ENCODE measurements at places on chromosomes 12 and 14.

DNA sequence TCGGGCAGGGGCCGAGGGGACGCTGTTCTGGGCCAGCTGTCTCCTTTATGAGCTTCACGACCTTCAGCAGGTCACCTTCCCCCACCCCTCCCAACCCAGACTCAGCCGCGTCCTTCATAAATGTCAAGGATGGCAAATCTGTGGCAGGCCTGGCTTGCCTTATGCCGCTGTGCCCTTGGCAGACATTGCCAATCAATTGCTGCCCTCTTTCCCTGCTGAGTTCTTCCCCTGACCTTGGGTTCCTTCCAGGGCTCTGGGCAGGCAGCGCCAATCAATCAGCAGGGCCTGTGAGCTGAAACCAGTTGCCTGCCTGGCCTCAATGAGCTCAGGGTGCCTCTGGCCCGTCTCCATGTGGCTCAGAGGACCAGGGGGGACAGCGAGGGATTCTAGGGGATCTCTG lies 7.7 kb downstream of the FAM222A start:
- DNase-seq = no peak

DNA sequence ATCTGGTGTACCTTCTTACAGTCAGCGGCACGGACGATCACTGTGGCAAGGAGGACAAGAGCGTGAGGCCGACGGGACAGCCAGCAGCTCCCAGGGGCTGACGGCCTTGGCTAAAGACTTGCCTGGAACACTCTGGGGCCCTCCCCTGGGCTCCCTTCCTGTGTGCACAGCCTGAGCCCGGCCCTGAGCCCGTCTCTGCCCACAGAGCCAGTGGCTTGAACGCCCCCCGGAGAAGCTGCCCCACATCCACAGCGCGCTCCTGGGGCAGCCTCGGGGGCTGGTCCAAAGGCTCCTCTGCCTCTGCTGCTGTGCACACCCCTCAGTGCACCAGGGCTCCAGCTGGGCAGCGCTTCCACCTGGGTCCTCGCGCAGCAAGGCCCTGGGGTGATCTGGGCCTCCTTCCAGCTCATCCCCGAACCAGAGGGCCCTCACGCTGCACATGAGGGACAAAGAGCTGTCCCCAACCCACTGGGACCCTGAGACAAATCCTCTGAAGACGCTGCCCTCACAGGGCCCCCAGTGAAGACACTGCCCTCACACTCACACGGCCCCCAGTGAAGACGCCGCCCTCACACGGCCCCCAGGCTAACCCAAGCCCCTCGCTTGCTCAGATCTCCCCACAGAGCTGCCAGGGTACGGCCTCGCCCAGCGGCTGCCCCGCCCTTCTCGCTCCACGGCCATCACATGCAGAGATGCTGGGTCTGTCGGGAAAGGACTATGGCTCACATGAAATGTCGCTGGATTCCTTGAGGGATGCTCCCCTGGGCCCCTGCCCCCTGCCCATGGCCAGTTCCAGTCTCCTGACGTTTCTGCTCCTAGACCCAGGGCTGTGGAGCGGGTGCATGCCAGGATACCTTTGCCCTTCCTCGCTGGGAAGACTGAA lies 22.2 kb downstream of the AMN start:
- DNase-seq = no peak

- no peak for DNase-seq
Measured at GRCh38 chr14:58861586-58861985, 223.8 kb downstream of the DACT1 start.

- no peak for DNase-seq
Measured at GRCh38 chr12:110262442-110263388, 18.3 kb upstream of the ATP2A2 start.
